ENCODE measurements at places on chromosomes 2 and 18.

DNA sequence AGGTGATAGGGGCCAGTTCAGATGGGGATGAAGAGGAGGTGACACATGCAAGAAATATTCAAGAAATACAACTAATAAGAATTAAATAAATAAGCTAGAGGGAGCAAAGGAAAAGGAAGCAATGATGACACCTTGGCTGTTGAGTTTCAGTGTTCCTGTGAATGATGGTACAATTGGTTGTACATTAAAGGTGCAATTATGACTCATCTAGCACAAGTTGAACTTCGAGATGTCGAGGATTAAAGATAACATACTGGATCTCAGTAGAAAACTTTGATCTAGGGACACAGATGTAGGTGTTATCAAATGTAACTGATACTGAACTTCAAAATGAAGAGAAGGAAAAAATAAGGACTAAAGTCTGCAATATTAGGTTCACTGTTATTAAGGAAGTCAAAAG, 760.6 kb upstream of the CHAC2 start:
- DNase-seq = no peak

- no peak for DNase-seq
Measured at GRCh38 chr2:70498054-70498453, 55.6 kb downstream of the TGFA start.

DNA sequence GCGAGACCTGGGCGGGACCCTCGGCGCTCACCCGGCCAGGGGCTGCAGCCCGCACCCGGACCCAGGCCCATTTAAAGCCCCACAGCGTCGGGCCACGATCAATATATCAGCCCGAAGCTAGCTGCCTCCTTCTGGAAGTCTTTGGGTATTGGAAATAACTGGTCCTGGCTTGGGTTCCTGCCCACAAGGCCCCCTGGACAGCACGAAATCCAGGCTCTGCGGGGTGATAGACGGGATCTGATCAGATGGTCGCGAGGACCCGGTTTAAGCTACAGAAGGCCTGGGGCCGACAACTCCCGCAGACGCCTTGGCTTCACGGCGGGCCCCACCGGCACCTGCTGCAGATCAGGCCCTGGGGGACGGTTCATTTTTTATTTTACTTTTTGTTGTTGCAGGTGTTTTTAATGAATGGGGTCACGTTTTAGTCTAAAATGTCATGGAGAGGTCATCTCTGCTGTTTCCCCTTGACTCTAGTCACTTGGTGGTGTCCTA, 362 bp upstream of the PSTPIP2 start:
- no peak for DNase-seq

DNA sequence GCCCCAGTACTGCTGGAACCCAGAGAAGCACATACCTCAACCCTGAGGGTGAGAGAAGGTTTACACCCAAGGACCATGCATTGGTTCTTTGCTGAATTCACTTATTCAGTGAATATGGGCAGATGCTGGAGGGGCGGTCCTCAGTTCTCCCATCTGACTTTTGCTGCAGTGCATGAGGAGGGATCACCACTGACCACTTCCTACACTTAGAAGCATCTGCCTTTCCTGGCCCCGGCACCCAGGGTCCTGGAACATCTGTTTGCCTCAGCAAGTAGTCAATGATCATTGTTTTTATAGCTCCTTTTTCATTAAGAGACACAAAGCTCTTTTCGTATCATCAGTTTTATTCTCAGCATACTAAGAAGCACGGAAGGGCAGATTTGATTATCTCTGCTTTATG, 211.4 kb downstream of the SH3RF3 start:
- DNase-seq = no peak

DNA sequence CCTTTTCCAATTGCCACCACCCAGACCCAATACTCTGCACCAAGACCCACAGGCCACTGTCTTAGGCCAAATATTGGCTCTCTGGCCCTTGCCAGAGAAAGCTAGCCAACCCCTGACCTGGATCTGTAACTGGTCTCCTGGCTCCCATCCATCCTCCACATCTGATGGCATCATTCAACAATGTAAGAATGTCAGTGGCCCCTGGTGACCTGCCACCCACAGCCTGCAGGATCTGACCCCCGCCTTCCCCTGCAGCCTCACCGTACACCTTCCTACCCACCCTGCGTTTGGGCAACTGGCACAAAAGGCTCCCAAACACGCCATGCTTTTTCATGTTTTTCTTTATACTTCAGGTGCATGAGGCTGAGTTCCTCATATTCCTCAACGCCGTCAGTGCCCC, 60.0 kb upstream of the ASAP2 start:
- no peak for DNase-seq

DNA sequence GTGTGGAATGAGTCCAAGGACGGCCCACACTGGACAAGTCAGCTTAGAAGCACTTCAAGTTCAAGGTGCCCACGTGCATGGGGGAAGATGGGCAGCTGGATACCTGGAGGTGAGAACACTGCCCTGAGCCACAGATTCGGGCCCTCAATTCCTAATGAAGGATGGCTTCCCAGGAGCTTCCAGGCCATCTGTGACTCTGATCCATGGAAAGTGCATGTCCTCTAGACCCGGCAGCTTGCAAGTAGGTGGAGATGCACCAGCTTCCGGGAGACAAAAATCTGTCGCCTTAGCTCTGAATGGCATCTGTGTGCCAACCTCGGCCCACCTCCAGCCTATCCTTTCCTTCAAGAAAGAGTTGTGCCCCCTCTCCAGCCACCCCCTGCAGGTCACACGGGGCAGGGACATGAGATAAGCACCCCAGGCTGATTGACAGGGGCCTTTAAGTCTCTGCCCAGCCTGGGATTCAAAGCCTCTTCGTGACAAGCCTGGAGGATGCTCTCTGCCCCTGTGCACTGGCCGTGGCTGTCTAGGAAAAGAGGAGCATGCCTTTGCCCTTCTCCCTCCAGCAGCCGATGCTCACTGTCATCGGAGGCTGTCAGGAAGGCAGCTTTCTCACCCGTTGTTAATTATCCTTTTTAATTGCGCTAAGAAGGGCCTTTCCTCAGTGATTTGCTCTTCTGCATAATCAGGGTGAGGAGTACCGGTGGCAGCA, 65.5 kb downstream of the BIN1 start:
- no peak for DNase-seq

DNA sequence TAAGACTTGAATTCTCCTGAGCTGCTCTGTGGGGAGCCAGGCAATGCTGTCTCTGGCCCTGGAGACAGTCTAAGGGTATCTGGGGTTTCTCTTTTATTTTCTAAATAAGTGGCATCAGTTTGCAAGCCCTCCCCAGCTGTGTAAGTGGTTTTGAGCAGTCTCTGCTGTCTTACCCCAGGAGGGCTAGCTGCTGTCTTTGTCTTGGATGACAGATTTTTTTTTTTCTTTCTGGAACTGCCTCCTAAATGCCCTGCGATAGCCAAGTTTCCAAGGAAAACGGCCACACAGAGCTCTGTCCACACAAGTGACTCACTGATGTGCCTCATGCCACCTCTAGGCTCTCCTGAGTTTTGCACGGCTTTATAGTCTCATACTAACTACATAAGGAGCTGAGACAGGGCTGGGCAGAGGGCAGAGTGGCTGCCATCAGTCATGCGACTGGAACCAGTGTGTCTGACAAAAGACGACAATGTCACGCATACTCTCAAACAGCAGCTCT, 37.2 kb upstream of the THOC1 start:
- no peak for DNase-seq
